ENCODE measurements at places on chromosomes 7 and 10.

DNA sequence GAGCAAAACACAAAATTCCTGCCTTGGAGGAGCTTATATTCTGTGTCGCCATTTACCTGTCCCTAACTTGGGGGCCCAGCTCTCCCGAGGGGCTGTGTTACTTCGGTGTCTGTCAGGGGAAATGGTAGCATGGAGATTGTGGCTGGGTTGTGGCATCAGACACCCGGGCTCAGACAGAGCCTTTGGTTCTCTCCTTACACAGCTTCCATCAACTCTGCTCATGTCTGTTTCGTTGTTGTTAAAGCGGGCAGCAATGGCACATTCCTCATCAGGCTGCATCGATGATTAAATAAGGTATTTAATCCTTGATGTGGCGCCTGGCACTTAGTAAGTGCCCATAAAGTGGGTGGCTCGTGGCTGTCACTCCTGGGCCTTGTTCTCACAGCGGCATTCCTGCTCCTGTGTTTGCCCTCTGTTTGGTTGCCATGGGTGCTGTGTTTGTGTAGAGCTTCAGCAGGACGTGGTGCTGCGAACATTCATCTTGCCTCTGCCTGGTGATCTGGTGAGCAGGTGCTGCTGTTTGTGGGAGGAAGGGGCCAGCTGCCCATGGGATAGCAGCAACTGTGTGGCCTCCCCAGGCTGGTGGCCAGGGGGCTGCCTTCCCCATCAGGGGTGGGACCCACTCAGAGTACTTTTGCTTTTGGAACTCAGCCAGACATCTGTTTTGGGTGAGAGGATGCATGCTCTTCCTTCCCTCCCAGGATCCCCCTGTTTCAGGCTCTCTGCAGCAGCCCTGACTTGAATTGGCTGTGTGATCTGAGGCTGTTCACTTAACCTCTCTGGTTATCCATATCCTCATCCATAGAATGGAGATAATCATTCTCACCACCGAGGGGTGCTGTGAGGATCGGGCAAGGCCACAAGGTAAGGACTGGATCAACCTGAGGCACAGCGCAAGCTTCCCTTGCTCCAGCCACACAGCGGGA lies 207.2 kb upstream of the SVIL start:
- DNase-seq: no peak

GRCh38 chr10:112243713-112244112 lies 39.5 kb upstream of the TECTB start:
- DNase-seq: no peak

DNA sequence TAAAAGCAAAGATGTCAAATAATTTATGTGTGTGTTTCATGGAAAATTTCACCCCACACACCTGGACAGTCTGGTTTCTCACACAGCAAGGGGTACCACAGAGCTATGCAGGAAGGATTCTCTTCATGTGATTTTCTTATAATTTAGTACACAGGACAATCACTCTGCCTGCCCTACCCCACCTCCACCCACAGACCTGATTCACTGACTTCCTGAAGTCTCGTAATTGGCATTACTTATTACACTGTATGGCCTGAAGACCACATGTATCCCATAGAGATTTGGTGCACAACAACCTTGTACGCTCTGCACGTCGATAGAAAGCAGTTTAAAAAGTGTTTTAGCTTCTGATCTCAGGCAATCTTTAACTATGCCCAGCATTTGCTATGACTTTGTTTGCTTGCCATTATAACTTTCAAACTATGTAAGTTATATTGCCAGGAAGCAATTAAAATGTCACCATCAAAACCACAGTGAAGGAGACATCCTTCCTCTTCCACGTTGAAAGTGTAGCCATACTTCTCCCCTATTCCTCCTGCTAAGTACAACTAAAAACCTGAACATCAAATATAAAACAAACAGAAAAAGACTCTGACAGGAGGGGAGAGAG lies 279.4 kb upstream of the IMMP2L start:
- DNase-seq: no peak

- no peak for DNase-seq
These were observed 28.6 kb downstream of the ST7 start for GRCh38 chr7:116981939-116982338.

DNA sequence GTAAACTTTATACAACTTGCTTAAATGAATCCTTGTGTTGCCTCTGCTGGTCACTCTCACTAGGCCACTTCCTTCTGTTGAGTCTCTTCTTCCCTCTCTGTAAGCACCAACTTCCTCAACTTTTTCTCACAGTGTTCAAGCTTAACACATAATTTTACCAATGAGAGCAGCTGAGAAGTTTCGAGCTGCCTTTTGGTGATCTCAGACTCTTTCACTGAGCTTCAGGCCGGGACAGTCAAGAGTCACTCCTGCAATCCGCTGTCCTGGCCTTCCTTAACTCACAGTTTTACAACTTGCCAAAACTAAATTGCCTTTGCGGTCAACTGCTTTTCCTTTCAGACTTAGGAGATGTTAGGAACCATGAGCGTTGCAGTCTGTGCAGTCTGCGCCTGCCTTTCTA lies 47.4 kb downstream of the PRPF18 start:
- DNase-seq: no peak

DNA sequence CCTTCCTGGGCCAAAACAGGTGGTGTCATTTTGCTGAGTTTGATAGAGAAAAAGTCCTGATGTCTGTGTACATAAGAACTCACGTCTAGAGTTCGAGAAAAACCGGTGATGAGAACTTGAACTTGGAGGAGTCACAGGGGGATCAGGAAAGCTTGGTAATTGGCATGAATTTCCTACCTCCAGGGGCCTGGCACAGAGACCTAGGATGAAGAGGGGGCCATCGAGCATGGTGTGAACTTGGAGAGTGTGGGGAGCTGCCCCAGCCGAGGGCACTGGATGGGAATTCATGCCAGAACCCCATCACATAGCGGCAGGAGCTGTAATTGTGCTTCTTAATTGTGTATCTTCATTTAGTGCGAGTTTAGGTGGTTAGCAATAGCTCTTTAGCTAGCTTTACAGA lies 82.2 kb downstream of the CUX1 start:
- no peak for DNase-seq

- no peak for DNase-seq
These were observed 72.4 kb upstream of the LRRC4 start for GRCh38 chr7:128103498-128104107.

GRCh38 chr10:87966459-87966858 lies 103.0 kb downstream of the PTEN start:
- DNase-seq: no peak

GRCh38 chr7:7486362-7486761 lies 49.3 kb downstream of the COL28A1 start:
- no peak for DNase-seq

DNA sequence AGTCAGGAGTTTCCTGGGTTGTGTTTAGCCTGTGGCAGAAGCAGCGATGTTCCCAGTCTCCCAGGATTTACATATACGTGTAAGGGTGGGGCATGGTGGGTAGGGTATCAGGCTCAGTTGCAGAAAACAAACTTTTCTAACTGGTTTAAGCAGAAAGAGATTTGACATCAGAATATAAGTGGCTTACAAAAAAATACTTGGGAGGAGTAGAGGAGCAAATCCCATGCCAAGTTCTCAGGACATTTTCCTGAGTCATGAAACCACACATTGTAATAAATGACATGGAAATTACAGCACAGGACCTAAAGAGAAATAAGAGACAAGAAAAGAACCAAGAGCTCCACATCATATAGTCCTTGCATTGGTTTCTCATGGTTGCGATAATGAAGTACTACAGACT lies 26.2 kb upstream of the FRMD4A start:
- no peak for DNase-seq

- DNase-seq: no peak
These were observed 114.2 kb upstream of the DGKB start for GRCh38 chr7:15016766-15017165.

Data from CD4-positive, alpha-beta T cell treated with Interleukin-12 subunit alpha and Interleukin-12 subunit beta, for 1 hour (primary cell).